Tibial nerve (tissue), 4 donors: ENCODE measurements at places on chromosomes 12 and 14. TPM values are rescaled to one million over a fixed set of nuclear protein-coding genes. Genes with fewer than 3 reads are reported as not detected.

FGD4 gene
- total RNA-seq, result 79.3 TPM

VDR gene
- 6.6 TPM for total RNA-seq

PEX5 gene
- 58.1 TPM for total RNA-seq

NPFF gene
- total RNA-seq, result not detected

CELA1 gene
- total RNA-seq, result not detected

DNA sequence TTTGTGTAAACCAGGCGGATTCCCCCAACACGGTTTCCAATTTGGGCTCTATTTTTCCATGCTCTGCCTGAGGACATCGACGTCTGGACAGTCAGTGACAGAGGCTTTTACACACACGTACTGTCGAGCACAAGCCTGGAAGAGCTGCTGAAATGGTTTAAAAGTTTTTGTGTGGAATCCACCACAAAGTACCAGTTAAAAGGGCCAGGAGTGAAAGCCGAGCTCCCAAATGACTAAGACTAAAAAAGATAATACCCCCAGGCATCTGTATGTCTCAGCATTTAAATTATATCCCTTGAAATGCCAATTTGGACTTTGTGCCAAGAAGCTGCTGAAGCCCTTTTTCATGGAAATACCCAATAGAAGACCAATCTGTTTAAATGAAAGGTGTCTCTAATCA, 173.2 kb downstream of the EGLN3 start:
- H3K4me3 ChIP-seq, result no peak overlapping the region
- no peaks in the 10 kb centered on the region for H3K36me3 ChIP-seq
- H3K27ac ChIP-seq, result no peak overlapping the region
- peaks cover 7% of the 10 kb centered on the region for H3K4me1 ChIP-seq
- H3K27me3 ChIP-seq, result no peaks in the 10 kb centered on the region
- no peak for DNase-seq

DNA sequence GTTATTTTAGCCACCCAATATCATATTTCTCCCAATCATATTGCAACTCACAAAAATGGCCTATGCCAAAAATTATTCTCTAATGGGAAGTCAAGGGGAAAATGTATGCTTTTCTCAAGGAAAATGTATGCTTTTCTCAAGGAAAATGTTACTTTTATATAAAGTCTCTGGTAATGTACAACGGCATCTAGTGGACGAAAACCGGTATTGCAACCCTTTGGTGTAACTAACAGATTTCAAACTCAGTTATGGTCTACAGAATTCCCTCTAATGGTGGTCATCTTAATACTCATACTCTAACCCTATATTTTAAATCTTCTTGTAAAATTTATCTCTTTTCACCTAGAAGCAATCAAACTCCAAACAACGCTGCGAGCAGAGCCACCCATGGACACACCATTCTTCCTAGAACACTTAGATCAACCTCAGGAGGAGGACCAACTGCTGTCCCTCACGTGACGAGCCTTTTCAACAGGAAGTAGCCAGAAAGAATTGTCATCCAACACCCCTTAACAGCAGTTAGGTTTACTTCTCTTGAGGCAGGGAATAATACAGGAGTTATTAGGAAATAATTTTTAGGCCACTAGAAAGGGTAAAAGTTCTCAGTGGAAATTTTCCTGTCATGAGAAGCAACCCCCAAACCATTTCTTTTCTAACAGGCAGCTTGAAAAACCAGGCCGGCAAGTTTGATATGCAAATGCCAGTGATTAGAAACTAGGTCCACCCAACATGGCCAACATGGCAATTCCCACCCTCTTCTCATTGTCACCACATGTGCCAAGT, 20.1 kb downstream of the APOBEC1 start:
- no peaks in the 10 kb centered on the region for H3K27me3 ChIP-seq
- no peaks in the 10 kb centered on the region for H3K4me1 ChIP-seq
- H3K27ac ChIP-seq, result no peak overlapping the region
- H3K36me3 ChIP-seq, result no peaks in the 10 kb centered on the region
- H3K4me3 ChIP-seq, result no peak overlapping the region
- DNase-seq, result peak; percentile 69

- no peaks in the 10 kb centered on the region for H3K4me1 ChIP-seq
- no peak overlapping the region for H3K27ac ChIP-seq
These were observed 334.3 kb upstream of the FBXO33 start for GRCh38 chr14:39766397-39767000.

GRCh38 chr14:23513818-23514643, 37.5 kb downstream of the ZFHX2 start:
- H3K4me3 ChIP-seq, result no peak overlapping the region
- H3K27me3 ChIP-seq, result no peaks in the 10 kb centered on the region
- H3K36me3 ChIP-seq, result no peaks in the 10 kb centered on the region
- no peak for DNase-seq
- H3K4me1 ChIP-seq, result no peaks in the 10 kb centered on the region

DNA sequence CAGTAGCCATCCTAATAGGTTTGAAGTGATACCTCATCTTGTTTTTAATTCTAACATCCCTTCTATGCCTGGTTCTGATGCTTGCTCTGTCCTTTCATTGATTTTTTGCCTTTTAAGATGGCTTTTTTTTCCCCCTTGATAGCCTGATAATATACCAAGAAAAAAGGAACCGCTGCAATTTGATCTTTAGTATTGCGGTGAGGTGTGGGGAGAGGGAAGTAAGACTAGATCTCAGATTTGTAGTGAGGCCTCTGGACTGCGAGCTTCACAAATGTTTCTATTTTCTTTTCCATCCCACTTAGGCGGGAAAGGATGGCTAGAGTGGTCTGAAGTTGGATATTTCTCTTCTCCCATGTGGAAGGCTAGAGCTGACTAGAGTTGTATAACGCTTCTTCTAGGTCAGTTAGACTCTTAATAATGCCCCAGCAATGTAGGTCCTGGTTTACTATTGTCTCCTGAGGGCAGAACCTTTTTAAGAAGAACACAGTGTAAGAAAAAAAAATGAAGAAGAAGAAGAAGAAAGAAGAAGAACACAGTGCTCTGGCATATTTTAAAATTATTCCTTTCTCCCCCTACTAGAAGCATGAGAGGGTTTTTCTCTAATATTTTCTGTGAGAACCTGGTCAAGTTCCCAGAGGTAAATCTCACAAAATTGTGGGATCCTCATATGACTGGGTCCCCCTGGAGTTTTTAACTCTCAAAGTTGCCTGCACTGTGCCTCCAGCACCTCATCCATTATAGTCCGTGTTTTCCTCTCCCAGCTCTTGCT, 11.9 kb upstream of the KLRB1 start:
- no peaks in the 10 kb centered on the region for H3K4me1 ChIP-seq
- H3K27ac ChIP-seq, result no peak overlapping the region
- DNase-seq, result no peak
- H3K4me3 ChIP-seq, result no peak overlapping the region

DNA sequence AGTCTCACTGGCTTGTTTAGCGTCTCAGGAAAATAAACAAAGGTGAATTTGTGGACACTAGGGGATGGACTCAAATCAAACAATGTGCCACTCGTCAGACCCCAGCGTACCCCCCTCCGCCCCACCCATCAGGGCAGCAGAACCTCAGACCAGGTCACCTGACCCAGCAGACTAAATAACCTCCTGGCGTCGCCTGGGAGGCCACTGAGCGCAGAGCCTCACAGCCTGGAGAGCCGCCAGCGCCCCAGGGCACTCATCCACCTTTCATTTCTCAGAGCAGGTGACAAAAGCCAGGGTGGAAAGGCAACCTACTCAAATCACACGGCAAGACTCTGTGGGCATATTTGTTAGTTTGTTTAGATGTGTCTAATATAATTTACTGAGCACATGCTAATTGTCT, 100.9 kb downstream of the DICER1 start:
- H3K36me3 ChIP-seq, result no peaks in the 10 kb centered on the region
- DNase-seq, result no peak
- no peaks in the 10 kb centered on the region for H3K4me1 ChIP-seq
- no peaks in the 10 kb centered on the region for H3K27me3 ChIP-seq

- H3K4me3 ChIP-seq, result no peak overlapping the region
- H3K4me1 ChIP-seq, result no peaks in the 10 kb centered on the region
- DNase-seq, result no peak
- H3K27ac ChIP-seq, result no peak overlapping the region
These were observed 154.3 kb upstream of the SRRM4 start for GRCh38 chr12:118827047-118827446.

GRCh38 chr14:68792979-68793733, at the start of gene ZFP36L1:
Gene ZFP36L1 (minus strand): TSS chr14:68793067. CDS start chr14:68792938, 129 bp downstream.
- H3K27me3 ChIP-seq, result no peaks in the 10 kb centered on the region
- peaks cover 16% of the 10 kb centered on the region for H3K4me1 ChIP-seq
- H3K36me3 ChIP-seq, result no peaks in the 10 kb centered on the region
- H3K27ac ChIP-seq, result peak within 1 kb of the TSS; percentile 98
- peak; percentile 90 for DNase-seq
